Astrocyte (in vitro differentiated cells and primary cell): ENCODE measurements at places on chromosomes 1 and 21.

DNA sequence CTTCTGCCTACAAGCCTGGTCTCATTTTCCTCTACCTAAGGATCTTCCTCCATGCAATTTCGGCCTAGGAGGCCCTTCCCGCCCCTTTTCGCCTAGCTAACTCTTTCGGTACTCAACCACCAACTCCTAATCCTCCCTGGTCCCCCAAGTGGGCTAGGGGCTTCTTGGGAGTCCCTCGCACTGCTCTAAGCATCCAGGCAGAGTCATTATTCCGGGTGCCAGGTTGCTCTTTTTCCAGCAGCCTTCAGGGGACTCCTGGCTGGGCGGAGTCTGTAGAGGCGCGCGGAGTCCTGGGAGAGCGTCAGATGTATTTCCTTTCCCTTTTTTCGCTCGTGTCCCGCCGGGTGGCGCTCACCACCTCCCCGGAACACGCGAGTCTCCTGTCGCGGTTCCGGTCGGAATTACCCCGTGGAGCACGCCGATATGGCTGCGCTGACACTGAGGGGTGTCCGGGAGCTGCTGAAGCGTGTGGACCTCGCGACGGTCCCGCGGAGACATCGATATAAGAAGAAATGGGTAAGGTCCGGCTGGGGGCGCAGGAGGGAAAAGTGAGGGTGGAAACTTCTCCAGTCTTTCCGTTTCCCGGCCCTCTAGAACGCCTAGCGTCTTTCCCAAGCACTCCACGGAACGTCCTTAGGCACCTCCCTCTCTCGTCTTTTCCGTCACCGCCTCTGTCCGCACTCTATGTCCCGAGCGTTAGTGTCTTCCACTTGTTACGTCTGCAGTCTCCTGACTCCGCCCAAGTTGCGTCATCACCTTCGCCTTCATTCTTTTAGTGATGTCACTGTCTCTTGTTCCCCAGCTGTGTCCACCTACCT is at the start of gene NSUN4:
TSS of gene NSUN4 (plus strand) at position 404 of the 818 bp plus-strand sequence. CDS start at position 424, 20 bp downstream.
- peak; percentile 92 for DNase-seq

GRCh38 chr1:89941110-89941766 is 53.7 kb upstream of the ZNF326 start:
- no peak for DNase-seq

GRCh38 chr1:111468717-111469100 is 5.1 kb upstream of the C1orf162 start:
- no peak for DNase-seq

- DNase-seq: peak; percentile 37
These were observed 23.7 kb downstream of the UCK2 start for GRCh38 chr1:165851034-165851658.

DNA sequence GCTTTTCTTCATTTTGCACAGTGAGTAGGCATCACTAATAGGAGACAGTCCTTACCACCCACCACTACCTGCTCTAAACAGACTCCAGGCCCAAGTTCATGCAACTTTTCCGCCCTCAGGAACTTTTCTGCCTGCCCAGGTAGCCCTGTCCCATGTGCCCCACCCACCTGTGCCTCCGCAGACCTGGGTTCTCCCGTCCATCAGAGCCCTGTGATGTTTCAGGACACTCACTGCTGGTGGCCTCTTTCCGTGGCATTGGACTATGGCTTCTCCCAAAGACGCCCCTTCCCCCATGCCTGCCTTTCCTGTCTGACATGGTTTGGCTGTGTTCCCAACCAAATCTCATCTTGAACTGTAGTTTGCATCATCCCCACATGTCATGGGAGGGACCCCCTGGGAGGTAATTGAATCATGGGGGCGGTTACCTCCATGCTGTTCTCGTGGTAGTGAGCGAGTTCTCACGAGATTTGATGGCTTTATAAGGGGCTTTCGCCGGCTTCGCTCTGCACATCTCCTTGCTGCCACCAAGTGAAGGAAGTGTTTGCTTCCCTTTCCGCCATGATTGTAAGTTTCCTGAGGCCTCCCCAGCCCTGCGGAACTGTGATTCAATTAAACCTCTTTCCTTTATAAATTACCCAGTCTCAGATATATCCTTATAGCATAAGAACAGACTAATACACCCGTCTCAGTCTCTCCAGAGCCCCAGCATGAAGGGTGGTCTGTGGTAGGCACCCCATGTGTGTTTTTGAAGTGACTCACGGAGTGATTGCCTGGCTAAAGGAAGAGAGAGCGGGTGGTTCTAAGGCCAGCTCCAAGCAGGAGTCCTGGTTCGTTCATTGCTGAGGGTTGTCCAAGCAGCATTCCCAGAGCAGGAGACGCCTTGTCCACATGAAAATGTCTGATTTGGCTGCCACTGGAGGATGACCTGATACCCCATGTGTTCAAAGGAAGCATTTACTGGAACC is 86.0 kb upstream of the ZBTB40 start:
- DNase-seq: no peak

GRCh38 chr1:200561856-200562214 is 58.7 kb downstream of the KIF14 start:
- no peak for DNase-seq

DNA sequence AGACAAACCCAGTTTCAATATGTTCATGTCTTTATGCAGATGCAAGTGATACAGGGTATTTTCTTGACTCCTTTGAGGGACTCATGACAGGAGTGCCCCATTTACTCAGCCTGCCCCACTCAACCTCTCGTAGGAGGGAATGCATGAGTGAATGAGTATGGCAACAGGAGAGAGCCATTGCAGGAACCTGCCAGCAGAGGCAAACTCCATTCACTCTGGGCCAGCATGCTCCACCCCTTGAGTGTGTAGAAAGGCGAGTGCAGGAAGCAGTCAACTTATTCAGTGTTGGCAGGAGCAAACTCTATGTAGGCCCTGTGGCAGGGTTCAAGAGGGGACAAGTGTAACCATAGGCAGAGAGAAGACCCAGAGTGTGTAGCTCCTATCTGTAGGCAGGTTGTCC is 1526.3 kb downstream of the PLA2G4A start:
- no peak for DNase-seq

DNA sequence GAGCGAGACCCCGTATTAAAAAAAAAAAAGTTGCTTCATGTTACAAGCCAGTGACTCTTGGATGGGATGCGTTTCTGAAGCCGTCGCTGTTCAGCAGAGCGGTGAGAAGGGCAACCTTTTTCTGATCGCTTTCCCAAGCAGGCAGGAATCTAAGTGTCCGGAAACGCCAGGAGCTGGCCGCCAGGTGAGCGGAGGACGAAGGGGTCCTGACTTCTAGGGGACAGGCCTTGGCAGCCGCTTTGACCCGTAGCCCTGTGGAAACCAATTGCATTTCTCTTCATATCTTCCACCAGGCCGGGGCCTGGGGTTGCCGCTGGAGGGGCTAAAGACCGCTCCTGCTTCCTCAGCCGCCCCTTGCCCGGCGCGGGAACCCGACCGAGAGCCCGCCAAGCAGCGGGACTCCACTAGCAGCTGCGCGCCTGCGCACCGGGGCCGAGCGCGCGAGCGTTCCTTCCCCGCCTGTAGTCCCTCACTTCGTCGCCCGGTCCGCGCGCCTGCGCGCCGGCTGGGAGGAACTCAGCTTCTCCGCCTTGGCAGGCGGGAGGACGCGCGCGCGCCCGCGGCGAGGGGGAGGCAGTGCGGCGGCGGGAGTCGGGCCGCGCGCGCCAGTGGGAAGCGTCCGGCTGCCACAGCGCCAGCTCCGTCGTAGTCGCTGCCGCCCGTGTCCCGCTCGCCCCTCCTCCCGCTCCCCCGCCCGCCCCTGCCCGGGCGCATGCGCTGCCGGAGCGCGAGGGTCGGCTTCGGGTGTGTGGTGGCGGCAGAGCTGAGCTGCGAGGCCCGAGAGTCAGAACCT is at the start of gene SPEN:
TSS of gene SPEN (plus strand) at position 608 of the 793 bp plus-strand sequence. CDS start 361 bp downstream, outside the sequence.
- DNase-seq: peak; percentile 89

DNA sequence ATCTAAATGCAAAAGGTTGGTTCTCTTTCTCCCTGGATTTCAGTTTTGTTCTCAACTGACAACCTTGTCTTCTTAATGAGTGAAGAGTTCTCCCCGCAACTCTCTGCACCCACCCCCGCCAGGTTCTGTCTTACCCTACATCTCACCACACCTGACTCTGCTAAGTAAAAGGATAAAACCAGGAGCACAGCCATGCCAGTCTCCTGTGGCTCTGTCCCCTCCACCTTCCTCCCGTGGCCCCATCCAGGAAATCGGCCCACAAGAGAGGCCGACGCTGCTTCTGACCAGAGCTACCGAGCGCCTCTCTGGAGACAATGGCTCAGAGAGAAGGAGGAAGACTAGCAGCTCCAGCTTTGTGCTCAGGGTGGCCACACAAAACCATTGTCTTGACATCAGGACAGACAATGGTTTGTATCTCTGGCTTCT is 72.2 kb downstream of the PLEKHA6 start:
- DNase-seq: no peak

DNA sequence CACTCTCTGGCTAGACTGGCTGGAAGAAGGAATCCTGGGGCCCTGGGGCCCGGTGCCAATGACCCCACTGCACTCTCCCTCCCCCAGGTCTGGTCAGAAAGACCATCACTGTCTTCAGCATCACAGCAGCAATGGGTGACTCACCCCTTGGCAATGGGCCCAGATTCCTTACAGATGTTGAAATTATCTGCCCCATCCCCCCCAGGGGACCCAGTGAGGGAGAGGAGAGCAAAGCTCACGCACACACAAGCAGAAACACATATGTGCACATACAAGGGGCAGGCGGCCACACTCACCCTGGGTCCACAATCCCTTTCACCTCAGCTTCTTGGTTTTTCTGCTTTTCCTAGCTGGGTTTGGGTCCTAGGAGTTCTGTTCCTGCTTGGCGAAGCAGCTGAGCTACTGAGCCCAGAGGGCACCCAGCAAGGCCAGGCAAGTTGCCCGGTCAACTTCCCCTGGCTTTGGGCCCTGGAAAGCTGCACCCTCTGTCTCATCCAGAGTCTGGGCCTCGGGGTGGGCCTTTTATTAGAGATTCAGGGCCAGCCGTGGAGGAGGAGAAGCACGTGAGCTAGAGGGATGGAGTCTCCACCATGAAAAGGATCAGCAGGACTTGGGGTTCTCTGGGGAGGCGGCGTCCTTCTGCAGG is 2.6 kb downstream of the COL16A1 start:
- peak; percentile 93 for DNase-seq

DNA sequence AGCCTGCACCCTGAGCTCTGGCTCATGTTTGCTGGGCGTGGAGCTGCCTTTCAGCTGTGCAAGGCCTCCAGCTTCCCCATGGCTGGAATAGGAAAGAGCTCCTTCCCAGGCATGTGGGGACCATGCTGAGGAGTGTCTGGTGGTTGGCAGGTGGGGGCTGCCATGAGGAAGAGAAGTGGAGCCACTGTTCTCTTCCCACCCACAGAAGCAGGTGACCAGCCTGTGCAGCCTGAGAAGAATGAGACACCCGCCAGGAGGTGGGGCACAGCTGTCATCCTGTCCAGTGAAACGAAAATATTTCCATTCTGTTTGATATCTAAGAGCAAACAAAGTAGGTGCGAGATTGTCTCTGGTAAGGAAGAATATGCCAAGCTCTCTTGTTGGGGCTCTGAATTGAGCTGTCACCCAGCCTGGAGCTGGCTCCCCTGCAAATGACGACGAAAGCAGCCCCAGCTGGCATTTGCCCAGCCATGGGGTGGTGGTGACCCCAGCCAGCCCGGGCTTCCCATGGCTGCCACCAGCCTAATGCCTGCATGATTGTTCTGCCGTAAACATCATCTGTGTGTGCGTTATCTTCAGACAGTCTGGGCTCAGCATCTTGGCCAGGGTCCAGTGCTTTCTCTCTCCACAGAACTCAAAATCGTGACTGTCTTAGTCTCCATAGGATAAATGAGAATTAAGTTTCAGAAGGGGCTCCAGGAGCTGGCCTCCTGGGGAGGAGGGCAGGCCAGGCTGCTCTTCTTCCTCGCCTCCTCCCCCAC is 429.8 kb upstream of the VAMP3 start:
- DNase-seq: peak; percentile 52

GRCh38 chr1:211581526-211581925 is 2.6 kb upstream of the SLC30A1 start:
- peak; percentile 81 for DNase-seq
